ENCODE measurements at places on chromosomes 2 and 18. TPM values are rescaled to one million over a fixed set of nuclear protein-coding genes. Genes with fewer than 3 reads are reported as not detected.

The ANKRD12 gene
- 60.8 TPM for total RNA-seq

The BOK gene
- not detected for total RNA-seq

The ICA1L gene
- total RNA-seq: 5.1 TPM

The ALPI gene
- total RNA-seq: not detected

The GRHL1 gene
- 0.55 TPM for total RNA-seq

The RBM44 gene
- total RNA-seq: 0.73 TPM

The COL5A2 gene
- 2.6 TPM for total RNA-seq

The GDF7 gene
- total RNA-seq: not detected

The CEP192 gene
- 61.0 TPM for total RNA-seq

The UGT1A10 gene
- not detected for total RNA-seq

- DNase-seq: no peak
Measured at GRCh38 chr2:10839813-10840212, 27.2 kb upstream of the PDIA6 start.

DNA sequence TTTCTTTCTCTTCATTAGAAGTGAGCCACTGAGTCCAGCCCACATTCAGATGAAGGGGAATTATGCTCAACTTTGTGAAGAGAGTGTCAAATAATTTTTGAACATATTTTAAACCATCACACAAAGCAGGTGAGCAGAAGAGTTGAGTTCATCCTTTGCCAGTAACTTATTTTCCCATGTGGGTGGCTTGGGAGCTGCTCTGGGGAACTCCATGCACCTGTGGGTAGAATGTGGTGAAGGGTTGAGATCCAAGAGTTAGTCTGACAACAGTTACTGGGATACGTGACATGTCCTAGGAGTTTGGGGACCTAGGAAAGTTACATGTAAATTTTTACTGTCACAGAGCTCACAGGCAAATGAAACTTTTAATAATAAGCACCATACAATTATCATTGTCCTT is 21.6 kb downstream of the MAPK4 start:
- DNase-seq: no peak

- no peak for DNase-seq
Measured at GRCh38 chr2:14255135-14255820, 377.2 kb upstream of the LRATD1 start.

DNA sequence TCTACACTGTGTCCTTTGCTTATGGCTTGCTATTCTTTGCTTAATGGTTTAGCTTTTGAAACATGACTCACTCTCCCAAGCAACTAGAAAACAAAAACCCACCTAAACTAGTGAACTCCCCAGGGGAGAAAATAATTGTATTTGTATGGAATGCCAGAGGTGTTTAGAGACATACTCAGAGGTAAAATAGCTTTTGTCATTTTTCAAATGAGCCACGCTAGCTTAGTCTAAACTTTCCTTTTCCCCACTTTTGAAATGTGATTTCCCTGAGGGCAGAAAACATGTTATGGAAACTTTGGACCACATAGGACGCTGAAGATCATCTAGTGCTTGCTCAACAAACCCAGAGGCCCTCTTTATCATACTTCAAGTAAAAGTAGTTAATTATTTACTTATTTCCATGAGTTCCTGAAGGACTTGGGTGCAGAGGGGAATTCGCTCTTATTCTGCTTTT is 16.5 kb upstream of the CYTIP start:
- DNase-seq: no peak

GRCh38 chr2:181573140-181573736 is 83.7 kb downstream of the CERKL start:
- no peak for DNase-seq

- no peak for DNase-seq
Measured at GRCh38 chr18:77111951-77112746, 20.4 kb downstream of the MBP start.

- DNase-seq: no peak
Measured at GRCh38 chr2:210792000-210792399, 235.6 kb downstream of the CPS1 start.

DNA sequence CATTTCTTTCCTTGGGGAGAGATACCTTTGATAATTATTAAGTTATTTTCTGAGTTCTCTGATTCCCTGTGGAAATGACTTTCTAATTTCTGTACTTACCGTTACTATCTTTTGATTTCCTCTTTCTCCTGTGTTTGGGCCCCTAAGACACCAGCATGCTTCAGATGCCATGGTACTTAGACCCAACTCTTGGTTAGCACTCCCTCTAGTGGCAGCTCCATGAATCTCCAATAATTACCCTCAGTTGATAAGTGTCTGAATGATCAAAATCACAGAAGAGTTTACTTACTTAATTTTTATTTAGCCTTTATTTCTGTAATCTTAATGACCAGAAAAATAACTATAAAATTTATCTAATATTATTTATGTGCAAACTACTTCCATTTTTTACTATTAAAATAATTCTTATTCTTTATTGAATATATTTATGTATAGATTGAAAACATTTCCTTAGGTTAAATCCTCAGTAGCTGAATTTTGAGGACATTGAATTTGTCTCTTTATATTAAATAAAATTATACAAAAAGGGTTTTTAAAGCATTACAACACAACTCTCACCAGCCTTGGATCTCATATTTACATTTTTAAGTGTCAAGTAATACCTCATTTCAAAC is 300.4 kb downstream of the KCNS3 start:
- DNase-seq: peak; percentile 57

DNA sequence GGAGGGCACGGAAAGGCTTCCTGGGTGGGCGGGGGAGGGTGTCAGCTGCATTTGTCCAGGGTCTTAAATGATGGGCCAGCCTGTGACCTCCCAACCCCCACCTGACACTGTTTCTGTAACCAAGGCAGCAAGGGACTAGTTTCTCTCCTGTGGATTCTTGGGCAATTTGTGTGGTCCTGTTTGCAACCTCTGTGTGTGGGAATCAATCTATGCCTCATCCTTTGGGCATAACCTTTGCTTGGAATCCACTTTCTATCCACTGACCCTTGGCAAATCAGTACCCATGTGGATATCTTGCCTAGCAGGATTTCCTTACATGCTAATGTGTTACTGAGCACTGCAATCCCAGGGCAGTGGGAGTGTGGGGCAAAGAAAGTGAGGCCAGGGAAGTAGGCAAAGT is 54.1 kb downstream of the GPR39 start:
- no peak for DNase-seq

DNA sequence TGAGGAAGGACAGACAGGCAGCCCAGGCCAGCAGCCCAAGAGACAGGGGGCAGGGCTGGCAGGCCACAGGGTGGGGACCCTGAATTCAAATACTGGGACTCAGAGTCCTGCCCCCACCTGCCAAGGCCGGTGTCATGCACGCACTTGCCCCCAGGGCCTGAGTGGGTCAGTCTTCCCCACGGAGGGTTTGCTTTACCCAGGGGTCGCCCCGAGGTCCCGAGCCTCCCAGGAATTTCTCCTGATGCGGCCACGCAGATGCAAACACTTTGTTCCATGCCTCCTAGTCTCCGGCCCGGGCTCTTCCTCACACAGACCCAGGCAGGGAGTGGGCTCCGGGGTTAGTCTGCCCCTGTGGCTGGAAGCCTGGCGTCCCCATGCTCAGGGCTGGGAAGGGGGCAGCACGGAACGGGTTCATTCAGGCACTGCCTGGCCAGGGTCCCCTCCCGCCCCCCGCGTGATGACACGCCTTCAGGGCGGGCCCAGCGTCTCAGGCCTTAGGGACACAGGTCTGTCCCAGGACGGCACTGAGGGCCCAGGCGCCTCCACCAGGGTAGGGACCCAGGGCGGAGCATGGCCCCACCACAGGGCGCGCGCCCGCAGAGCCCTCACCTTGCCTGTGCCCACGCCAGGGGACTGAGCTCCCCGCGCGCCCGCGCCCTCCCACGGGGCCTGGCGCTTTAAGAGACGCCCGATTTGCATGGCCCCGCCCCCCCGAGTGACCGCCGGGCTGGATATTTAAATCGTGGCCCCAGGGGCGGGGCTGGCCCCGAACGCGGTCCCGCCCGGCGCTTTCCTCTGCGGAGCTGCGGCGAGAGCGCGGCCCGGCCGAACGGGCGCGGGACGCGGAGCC is at the start of gene SNED1:
SNED1 (plus strand) TSS at position 763 of the 850 bp plus-strand sequence. CDS start 220 bp downstream, outside the sequence.
- peak; percentile 74 for DNase-seq

GRCh38 chr18:80034852-80035406 is 695 bp downstream of the RBFA start:
- DNase-seq: no peak

DNA sequence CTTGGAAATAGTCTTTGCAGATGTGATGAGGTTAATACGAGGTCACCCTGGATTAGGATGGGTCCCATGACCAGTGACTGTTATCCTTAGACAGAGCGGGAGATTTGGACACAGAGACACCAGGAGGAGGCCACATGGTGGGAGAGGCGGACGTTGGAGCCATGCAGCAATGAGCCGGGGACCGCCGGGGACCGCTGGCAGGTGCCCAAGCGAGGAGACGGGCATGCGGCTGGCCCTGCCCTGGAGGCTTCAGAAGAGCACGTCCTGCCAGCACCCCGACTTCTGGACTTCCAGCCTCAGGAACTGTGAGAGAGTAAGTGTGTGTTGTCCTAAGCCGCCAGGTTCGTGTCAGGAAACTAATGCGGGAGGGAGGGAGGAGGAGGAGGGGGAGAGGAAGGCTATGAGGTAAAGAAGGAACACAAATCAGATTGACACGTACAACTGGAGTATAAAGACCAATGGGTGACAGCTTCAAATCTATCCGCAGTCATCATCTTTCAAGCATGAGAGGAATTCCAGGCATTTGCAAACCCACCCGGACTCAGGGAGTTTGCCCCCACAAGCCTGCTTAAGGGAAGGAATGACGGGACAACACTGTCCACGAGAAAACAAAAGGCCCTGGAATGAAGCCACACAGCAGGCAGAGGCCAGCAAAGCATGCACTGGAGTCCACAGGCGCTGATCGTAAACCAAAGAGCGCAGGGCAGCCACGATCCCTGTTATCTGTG is 11.6 kb upstream of the BOK start:
- DNase-seq: no peak

DNA sequence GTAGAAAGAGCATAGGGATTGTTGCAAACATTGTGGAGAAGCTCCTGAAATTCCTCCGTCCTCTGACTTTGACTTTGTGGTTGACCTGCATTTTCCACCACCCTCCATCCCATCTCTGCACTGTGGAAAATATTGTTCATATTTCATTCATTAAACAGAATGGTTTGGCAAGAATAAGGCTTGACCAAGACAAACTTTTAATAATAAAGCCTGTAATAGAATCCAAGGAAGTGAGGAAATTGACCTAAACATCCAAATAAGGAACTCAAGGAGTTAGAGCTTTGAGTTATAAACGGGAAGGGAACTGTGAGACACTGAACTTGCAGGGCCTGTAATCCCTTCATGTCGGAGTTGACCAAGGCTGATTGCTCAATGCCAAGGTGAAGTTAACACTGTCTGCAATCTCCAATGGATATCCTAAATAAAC is 115.2 kb downstream of the GFPT1 start:
- no peak for DNase-seq

DNA sequence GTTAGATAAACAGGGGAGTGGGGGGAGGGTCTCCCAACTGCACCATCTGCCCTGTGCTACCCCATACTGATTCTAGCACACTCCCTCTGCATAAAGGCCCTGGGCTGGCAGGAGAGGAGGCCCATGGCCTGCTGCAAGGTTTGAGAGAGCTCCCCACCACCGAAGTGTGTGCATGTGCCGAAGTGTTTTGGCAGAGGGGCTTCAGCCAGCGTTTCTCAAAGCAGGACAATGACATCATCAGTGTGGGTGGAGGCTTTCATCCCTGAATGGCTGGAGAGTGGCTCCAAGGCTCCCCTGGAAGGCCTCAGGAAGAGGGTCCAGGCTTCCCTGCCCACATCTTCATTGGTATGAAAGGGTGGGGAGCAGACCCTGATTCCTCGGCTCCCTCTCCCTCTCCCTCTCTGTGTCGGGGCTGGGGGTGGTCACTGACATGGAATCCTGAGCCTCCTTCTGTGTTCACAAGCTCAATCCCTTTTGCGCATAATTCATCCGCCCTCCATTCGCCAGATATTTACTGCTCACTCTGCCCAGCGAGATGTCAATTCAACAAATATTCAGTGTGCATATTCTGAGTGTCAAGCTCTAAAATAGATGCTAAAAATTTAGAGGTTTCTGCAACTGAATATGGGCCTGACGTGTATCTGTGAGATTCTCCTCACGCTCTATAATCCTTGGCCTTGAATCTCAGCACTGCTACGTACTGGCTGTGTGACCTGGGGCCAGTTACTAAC is 122.1 kb downstream of the CELF4 start:
- no peak for DNase-seq

GRCh38 chr2:140893685-140894084 is 1237.1 kb downstream of the LRP1B start:
- DNase-seq: no peak

GRCh38 chr18:66754335-66754734 is 150.4 kb upstream of the CDH19 start:
- DNase-seq: no peak

DNA sequence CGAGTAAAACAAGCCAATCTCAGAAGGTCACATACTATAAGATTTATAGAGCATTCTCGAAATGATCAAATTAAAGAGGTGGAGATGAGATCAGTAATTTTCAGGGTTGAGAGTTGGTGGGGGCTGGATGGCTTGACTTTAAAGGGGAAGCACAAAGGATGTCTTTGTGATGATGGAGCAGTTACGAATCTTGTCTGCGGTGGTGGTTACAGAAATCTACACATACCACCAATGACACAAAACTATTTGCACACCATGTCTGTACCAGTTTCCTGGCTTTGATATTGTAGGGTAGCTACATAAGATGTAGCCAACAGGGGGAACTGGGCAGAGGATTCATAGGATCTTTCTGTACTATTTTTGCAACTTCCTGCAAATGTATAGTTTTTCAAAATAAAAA is 190.6 kb upstream of the SMIM21 start:
- DNase-seq: no peak

GRCh38 chr2:121826036-121826435 is 70.6 kb downstream of the TSN start:
- no peak for DNase-seq

- no peak for DNase-seq
Measured at GRCh38 chr2:217972037-217972436, 30.8 kb downstream of the TNS1 start.

DNA sequence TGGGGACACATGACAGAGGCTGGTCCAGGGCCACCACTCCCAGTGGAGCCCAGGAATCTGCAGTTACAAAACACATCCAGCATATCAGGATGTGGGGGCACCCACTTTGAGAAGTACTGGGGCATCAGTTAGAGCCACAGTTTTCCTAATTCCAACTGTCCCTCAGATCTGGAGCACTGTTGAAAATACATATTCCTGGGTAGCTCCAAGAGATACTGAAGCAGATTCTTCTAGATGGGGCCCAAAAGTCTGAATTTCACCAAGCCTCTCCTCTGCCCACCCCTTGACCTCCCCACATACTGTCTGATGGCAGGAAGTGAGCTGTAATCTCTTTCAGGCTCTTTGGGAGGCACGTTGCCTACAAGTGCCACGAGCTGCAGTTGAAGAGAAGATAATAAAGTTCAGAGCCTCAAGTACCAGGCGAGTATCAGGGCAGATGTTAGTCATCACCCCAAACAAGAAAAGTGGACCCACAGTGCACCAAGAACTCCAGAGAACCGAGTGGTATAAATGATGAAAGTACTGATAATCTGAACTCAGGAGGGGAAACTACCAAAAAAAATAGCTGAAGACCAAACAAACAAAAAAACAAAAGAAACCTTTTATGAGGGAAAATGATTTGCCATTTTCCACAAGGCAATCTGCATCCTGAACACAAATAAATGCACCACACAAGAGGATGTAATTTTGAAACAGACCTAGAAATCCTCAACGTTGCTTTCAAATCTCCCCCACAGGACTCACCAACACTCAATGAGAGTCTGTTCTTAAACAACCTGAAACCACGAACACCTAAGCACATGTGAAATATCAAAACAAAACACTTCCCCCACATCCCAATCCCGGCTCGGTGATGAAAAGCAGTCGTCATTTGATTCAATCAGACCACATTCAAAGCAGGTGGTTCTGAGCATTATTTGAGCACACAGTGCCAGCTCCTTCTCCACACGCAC is 98.7 kb downstream of the TCF4 start:
- DNase-seq: peak; percentile 22

Data from activated CD8-positive, alpha-beta T cell treated with anti-CD3 and anti-CD28 coated beads, Interleukin-2, amount 10 ng/mL, durations not matched to agents 7 days and 5 days (primary cell).